ENCODE measurements at places on chromosomes 7 and 10.

DNA sequence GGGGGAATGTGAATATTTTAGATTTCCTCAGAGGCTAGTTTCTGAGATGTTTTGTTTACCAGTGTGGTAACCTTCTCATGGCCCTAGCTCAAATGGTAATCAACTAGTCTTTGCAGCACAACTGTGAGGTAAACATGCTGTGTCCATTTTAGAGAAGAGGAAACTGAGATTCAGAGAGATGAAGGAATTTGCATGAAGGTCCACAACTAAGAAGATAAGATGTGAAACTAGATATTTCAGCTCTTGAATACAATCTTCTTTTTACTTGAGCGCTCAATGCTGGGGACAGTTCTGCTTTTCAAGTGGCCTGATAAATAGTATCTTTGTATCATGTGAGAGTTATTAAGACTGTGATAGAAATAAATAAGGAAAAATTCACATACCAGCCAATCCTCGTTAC is 245.4 kb downstream of the AUTS2 start:
- DNase-seq = no peak

GRCh38 chr7:132544999-132545398 is 31.3 kb downstream of the PLXNA4 start:
- no peak for DNase-seq

DNA sequence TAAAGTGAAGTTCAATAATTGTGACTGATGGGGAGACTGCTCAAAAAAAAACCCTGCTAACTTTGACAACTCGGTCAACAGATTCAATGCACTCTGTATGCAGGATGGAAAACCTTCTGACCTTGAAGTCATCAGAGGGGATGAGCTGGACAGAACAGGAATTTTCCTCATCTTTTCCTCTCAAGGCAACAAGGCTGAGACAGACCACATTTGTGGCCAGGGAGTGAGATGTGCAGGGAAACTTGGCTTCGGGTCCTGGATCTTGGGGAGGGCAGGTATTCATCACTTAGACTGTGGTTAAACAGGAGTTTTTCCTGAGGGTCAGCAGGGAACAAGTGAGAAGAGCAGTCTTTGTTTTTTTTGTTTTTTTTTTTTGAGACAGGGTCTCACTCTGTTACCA is 100.6 kb downstream of the BAMBI start:
- no peak for DNase-seq

DNA sequence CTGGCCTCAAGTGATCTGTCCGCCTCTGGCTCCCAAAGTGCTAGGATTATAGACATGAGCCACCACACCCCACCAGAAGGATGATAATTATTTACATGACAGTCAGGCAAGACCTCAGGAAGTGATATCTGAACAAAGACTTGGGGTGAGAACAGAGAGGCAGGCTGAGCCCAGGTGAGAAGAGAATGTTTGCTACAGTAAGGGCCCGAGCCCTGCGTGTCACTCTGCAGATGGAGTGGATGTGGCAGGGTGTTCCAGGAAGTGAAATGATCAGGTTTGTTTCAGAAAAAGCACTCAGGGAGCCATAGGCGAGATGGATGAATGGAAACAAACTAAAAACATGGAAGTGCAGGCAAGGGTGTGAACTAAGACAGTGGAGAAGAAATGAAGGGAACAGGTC is 22.2 kb downstream of the SFMBT2 start:
- no peak for DNase-seq

DNA sequence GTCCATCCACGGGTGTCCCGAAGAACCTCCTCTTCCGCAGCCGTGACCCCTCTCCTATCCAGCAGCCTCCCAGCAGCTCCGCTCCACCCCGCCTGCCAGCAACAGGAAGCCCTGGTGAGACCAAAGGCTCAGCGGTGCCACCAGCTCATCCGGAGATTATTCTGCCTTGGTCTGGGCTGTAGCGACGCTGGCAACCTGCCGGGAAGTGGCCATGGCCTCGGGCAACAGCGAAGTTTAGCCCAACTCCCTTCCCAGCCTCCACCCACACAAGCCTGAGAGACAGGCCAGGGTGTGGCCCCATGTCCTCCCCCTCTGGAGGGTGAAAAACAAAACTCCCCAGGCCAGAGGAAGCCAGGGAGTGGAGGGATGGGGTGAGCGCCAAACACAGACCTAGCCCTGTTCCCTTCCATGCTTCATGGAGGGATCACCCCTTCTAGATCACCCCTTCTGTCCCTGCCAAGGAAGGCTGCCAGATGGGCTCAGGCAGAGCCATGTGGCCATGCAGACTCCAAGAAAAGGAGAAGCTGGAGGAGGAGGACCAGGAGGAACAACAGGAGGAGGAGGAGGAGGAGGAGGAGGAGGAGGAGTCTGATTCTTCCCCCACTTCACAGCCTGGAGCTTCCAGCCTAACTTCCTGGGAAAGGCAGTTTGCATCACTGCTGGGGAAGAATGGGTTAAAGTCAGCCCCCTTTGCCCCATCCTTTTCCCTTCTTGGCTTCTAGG is 918 bp downstream of the CALHM2 start:
- DNase-seq = peak; percentile 30

GRCh38 chr7:41933427-41933826 is 230.5 kb upstream of the INHBA start:
- DNase-seq = no peak

- no peak for DNase-seq
These were observed 14.8 kb upstream of the ORAI2 start for GRCh38 chr7:102418592-102418991.

- DNase-seq = no peak
These were observed 34.5 kb downstream of the DNMBP start for GRCh38 chr10:99975106-99975829.

DNA sequence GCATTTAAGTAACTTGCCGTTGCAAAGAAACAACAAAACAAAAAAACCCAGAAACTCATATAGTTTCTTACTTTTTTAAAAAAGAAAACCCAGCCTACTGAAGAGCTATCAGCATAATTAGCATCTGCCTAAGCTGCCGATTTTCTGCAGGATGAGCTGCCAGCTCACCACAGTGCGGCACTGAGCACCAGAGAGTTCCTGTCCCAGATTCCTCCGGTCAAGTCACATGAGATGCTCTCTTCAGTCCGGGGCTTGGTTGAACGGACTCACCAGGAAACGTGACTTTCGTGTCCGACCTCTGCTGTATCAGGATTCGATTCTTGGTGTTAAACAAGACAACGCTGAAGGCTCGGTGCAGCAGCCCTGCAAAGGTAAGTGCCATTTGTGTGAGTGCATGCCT is 3.2 kb downstream of the IDI2 start:
- DNase-seq = no peak

- DNase-seq = no peak
These were observed 51.5 kb upstream of the OSBPL3 start for GRCh38 chr7:25031432-25031831.

- no peak for DNase-seq
These were observed 243.1 kb upstream of the SHH start for GRCh38 chr7:156055206-156055822.

GRCh38 chr7:69823151-69823744 is 225.0 kb downstream of the AUTS2 start:
- no peak for DNase-seq

- no peak for DNase-seq
These were observed 26.8 kb downstream of the ADD3 start for GRCh38 chr10:110034596-110034995.

DNA sequence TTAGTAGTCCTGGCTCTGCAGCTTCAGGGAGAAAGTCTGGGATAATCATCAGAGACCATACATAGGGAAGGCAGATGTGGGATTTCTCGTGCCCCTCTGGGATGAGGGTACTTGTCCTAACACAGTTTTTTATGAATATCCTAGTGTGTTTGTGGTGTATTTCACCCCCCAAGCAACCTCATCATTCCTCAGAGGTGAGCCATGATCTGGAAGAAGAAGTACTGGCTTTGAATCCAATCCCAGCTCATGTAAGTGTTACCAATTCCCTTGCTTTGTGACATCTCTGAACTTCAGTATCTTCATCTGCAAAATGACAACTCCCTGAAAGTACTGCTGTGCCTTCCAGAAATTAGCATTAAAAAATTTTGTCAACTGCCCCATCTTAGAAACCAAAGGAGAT is 347.5 kb upstream of the ZMIZ1 start:
- DNase-seq = no peak

GRCh38 chr10:89685936-89686335 is 15.5 kb upstream of the KIF20B start:
- DNase-seq = no peak

- no peak for DNase-seq
These were observed 1158.5 kb upstream of the C7orf33 start for GRCh38 chr7:147432079-147432478.

DNA sequence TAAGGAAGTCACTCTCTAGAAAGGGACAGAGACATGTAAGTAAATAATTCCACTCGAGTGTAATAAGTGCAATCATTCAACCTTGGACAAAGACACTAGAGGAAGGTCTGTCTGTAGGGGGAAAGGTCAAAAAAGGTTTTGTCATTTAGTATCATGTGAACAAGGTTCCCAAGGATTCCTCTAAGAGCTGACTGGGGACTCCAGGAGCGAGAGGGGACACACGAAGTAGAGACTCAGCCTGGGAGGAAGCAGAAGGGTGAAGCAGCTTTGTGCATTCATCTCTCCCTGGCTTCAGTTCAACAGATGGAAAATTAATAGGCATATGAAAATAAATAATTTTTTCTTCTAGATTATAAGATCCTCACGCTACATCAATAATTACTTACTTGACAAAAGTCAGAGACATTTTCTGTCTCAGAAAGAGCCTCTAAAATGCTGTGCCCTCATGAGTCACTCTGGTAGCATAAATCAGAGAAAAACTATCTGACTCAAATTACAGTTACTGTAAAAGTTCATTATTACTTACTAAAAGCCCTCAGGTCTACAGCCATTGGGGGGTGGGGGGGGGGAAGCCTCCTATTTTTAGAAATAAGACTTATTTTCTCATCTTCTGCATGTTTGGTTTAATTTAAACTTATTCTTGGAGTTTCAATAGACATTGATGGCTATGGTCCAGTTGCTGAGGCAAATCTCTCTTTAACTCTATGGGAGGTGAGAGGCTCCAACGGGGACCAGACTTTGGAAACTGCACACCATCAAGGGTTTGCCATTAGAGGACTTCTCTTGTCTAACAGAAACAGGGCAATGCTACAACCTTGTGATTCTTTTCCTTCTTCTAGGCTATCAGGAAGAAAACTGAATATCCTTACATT is 275.1 kb upstream of the KLF14 start:
- no peak for DNase-seq

DNA sequence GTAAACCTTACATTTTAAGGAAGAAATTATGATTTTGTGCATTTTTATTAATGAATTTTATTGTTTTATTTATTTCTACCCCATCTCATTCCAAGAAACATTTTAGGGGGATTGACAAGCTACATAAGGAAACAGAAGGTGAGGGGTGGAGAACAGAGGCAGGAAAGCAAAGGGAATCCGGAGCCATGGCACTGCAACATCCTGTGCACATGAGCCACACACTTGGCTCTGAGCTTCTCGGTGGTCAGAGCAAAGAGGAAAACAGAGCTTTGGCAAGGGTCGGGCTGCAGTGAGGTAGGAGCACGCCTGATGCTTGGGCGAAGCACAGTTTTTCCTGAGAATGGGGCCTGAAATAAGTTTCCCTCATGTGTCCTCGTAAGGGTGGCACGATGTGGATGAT is 68.9 kb downstream of the COL13A1 start:
- no peak for DNase-seq

- no peak for DNase-seq
These were observed 734.7 kb downstream of the KCNMA1 start for GRCh38 chr10:76902949-76903348.

DNA sequence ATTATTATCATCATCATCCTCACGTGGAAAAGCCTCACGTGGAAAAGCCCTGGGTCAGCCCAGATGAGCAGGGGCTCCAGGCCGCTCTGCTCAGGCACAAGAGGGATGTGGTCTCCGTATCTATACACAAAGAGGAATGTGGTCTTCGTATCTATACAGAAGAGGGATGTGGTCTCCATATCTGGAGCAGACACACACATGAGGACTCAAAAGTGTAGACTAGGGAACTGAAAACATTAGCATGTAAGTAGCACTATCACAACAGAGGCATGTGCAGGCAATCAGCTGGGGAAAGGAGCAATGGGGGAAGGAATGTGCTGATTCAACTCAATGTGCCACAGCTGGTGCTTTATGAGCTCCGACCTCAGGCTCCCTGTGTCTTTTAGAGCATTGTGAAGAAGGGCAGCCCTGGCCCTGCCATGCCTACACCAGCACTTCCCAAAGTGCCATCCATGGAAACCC is 86.5 kb downstream of the PLXNA4 start:
- no peak for DNase-seq

DNA sequence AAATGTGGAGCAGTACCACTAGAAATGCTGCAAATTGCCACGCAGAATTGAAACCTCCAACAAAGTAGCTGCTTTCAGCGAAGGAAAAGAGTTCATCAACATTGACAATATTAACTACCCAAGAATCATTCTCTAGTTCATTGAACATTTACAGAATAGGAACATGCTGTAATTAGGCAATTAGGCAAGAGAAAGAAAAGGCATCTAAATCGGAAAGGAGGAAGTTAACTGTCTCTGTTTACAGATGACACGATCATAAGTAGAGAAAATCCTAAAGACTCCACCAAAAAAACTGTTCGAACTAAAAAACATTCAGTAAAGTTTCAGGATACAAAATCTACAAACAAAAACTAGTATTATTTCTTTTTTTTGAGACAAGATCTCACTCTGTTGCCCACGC is 8.9 kb upstream of the PKD1L1 start:
- no peak for DNase-seq

GRCh38 chr10:63206997-63207811 is 74.1 kb downstream of the NRBF2 start:
- no peak for DNase-seq

- DNase-seq = no peak
These were observed 152.9 kb downstream of the SNX10 start for GRCh38 chr7:26444555-26444954.

- DNase-seq = no peak
These were observed 92.6 kb downstream of the JMJD1C start for GRCh38 chr10:63373176-63373575.

DNA sequence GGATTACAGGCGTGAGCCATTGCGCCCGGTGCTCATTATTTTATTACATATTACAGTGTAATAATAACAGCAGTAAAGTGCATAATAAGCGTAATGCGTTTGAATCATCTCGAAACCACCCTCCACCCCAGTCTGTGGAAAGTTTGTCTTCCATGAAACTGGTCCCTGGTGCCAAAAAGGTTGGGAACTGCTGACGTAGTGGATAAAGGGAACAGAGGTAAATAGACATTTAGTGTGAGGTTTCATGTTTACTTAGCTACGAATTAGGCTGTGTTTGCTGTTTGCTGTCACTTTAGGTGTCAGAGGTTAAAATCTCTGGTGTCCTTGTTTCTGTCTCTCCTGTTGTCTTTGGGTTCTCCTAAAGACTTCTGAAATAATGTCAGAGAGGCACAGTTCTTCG is 60.3 kb upstream of the SLC39A12 start:
- no peak for DNase-seq

GRCh38 chr7:28170701-28171100 is 9.9 kb downstream of the JAZF1 start:
- DNase-seq = no peak

Measured in CD4-positive, alpha-beta T cell treated with Interferon gamma for 1 hour (primary cell).